ENCODE measurements at places on chromosomes 11 and 22.
A peak's percentile ranks its signal among the peaks of the same experiment; 100 is the strongest.

DNA sequence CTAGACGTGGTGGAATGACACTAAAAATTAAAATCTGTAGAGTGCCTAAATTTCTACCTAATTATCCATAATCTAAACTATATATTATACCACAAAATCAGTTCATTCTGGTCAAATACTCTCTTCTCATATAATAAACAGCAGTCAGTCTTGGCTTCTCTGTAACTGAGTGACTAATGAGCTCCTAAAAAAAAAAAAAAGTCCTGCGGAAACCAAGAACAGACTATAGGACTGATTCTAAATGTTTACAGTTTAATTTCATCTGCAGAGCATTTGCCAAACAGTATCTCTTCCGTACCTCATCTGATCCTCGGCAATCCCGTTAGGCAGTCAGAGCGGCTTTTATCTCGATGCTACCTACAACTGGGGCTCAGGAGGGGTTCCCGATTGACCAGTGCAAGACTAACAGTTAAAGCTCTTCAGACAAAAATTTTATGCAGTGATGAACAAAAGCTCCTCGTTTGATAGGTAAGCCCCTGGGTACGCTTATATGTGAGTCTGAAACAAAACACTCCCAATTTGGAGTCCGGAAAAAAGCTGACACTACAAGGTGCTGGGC, 686 bp downstream of the KIF18A start:
- DNase-seq = peak; percentile 1

GRCh38 chr11:19181531-19182261, 20.1 kb downstream of the CSRP3 start:
- DNase-seq = no peak

DNA sequence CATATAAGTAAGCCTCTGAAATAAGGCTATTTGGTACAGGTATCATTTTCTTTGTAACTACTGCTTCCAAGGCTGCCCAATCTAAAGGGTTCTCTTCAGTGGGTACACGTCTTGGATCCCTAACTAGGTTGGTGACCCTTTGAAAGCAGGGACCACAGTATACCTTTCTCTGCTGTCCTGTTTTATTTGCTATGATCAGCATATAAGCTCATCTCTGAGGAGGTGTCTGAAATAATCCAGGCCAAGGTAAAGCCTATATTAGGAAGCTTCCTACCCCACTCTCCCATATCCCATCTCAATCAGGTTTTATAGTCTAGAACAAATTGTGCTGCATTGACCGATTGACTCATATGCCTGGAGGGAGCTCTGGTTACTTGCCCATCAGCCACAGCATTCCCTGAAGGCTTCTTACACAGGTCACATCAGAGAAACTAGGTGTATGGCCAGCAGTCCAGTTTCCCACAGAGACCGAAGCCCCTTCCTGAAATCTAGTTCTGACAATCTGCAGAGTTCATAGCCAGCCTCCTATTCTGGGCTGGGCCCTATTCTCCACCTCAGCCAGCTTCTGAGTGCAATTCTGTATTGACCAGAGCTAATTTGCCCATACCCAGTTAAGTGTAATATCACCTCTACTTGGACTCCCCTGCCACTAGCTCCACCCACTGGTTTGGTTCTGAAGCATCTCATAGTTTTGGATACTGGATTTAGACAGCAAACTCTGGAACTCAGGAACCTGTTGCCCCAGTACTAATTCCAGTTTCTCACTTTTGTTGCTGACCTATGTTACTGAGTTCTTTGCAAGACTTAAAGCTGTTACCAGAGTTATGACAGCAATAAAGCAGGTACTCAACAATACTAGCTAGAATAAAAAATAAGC, 62.1 kb upstream of the ARHGAP20 start:
- DNase-seq = no peak

GRCh38 chr11:43200031-43200430, 111.8 kb upstream of the API5 start:
- DNase-seq = no peak

- DNase-seq = no peak
These were observed 29.1 kb upstream of the TP53I11 start for GRCh38 chr11:44979543-44980399.

- DNase-seq = no peak
These were observed 16.7 kb downstream of the SSH3 start for GRCh38 chr11:67320011-67320410.

Measured in activated CD4-positive, alpha-beta T cell treated with anti-CD3 and anti-CD28 coated beads, Interleukin-2, amount 50 U/mL, for 1 hour (primary cell).